ENCODE measurements at places on chromosomes 1 and 21.

DNA sequence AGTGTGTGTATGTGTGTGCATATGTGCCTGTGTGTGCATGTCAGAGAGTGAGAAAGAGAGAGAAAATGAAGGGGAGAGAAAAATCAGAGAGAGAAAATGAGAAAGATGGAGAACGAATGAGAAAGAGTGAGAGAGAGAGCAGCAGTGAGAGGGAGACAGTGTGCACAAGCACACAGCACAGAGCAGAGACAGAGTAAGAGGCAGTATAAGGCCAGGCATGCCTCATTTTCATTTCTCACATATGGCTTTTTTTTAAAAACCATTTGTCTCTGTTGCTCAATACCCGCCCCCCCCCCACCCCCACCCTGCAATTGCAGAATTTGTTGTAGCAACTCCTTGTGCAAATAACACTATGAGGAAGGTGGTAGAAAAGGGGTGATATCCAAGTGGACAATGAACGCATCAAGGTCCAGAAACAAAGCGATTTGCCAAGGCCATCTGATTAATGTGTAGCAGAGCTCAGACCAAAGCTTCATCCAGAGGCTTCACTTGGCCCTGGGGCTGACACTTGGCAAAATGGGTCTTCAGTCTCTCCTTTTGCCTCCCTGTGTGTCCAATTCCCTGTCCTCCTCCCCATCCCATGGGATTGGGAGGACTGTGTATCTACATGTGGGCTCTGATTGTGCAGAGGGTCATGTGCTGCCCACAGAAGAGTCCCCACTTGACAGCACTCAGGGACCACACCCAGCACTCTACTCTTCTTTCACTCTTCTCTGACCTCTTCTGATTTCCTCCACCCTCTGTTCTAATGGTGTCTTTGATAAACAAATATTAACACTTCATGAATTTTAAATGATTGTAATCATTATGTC, 38.9 kb upstream of the HSD3B1 start:
- DNase-seq, result no peak

DNA sequence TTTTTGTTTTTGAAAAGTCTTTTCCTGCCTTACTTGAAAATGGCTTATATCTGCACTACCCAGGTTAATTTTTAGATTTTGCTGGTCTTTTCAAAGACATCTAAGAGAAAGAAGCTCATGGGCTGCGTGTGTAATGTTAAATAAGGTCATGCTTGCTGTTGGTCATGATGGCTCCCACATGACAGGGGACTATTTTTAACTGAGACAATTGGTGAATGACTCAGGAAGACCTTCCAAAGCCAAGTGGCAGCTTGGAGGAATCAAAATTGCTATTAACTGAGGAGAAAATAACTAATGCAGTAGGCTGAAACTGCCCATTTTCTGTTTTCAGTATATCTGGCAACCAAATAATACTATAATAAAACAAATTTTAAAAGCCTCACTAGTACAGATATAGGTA, 117.1 kb upstream of the SPAG17 start:
- DNase-seq, result no peak

DNA sequence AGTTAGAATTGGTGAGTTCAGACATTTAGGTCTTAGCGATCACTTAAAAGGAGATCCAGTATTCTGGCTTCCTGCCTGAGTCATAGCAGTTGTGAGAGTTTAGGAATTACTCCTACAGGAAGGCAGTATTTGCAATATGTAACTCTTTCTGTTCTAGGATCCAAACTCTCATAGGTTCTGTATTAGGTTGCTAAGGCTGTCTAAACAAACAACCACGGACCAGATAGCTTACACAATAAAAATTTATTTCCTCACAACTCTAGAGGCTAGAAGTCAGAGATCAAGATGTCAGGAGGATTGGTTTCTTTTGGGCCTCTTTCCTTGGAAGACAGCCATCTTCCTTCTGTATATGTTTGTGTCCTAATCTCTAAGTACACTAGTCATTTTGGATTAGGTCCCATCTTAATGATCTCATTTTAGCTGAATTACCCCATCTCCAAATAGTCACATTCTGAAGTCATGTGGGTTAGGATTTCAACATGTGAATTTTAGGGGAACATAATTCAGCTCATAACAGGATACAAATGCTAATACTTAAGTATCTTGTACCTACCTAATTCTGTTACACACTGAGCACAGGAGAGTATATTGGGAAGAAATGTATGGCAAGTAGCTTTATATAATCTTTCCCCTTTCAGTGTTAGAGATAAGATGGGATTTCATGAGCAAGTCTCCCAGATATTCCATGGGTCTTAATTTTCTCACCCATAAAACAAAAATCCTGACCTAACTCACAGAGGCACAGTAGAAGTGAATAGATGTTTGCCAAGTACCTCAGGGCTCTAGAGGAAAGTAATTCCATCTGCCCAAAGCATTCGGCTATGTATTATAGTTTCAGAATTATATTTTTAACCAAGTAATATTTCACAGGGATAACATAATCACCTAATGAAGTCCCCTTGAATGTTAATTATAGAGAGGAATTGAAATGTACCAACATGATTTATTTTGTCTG, 144.4 kb downstream of the PTBP2 start:
- peak; percentile 61 for DNase-seq

- DNase-seq, result no peak
Observed at GRCh38 chr1:119966681-119967080, 70.4 kb upstream of the ADAM30 start.

DNA sequence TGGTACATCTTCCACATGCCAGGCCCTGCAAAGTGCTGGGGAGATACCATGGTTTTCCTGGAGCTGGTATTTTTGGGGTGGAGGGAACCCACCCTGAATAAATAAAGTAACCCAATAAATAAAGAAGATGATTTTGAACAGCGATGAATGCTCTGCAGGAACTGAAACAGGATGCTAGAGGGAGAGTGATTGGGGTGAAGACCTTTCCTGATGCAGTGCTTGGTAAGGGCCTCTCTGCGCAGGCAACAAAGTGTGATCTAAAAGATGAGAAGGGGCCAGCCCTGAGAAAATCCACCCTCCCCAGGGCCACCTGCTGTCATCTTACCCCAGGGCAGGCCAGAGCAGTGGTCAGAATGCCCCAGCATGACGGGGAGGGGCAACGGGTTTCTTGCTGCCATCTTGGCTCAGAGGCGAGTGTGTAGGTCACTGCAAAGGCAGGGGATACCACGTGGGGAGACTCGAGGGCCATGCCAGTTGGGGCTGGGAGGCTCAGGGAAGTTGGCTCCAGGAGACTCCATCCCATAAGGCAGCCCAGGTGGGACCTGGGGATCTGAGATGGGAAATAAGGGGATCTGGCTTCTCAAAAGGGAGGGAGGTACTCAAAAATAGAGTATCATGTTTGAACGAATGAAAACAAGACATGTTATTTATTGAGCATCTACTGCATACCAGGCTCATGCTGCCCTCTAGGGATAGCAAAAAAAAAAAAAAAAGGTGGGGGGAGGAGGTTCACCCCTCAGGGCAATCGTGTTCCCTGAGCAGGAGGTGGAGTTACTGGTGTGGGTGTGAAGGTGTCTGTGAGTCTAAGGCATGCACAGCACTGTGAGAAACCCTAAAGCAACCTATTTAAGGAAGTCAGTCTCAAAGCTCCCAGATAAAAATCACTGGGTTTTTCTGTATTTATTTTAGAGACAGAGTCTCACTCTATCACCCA, 2.8 kb downstream of the SRARP start:
- DNase-seq, result no peak

GRCh38 chr1:67771749-67772148, 61.5 kb downstream of the GNG12 start:
- no peak for DNase-seq

Measured in T1000 (cell line).